ENCODE measurements at places on chromosomes 12 and 14.

DNA sequence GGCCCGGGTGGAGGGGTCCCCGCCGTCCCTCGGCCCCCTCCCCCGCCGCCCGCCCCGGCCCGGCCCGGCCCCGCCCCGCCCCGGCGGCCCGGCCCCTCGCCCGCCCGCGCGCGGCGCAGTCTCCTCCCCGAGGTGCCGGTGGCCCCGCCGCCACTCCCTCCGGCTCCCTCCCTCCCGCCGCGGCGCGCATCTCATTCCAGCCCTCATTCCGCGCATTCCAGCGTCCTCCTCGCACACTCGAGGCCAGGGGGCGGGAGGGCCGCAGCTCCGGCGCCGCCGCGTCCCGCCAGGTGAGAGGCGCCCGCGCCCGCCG, at the start of gene TEAD4:
Gene TEAD4 (plus strand): TSS at position 206 of the 313 bp plus-strand sequence.
- peaks cover 4% of the 10 kb centered on the region for H3K36me3 ChIP-seq
- DNase-seq = peak; percentile 90
- H3K4me1 ChIP-seq = peaks cover 42% of the 10 kb centered on the region

GRCh38 chr12:84785951-84786350, 126.6 kb downstream of the SLC6A15 start:
- no peak overlapping the region for H3K27ac ChIP-seq
- H3K4me1 ChIP-seq = peaks cover 25% of the 10 kb centered on the region
- no peaks in the 10 kb centered on the region for H3K27me3 ChIP-seq
- no peaks in the 10 kb centered on the region for H3K36me3 ChIP-seq
- no peak for DNase-seq

- peaks cover 37% of the 10 kb centered on the region for H3K4me1 ChIP-seq
- peaks cover 14% of the 10 kb centered on the region for H3K36me3 ChIP-seq
- H3K4me3 ChIP-seq = peak overlapping the region; percentile 94
- no peaks in the 10 kb centered on the region for H3K27me3 ChIP-seq
- peak overlapping the region; percentile 92 for H3K27ac ChIP-seq
Observed at GRCh38 chr12:53300187-53300586, 692 bp downstream of the MYG1 start.

- no peak overlapping the region for H3K27ac ChIP-seq
- no peak overlapping the region for H3K4me3 ChIP-seq
- peaks cover 97% of the 10 kb centered on the region for H3K27me3 ChIP-seq
- DNase-seq = no peak
- H3K4me1 ChIP-seq = peaks cover 4% of the 10 kb centered on the region
- H3K36me3 ChIP-seq = no peaks in the 10 kb centered on the region
Observed at GRCh38 chr12:57729321-57729844, 9.2 kb downstream of the AGAP2 start.

DNA sequence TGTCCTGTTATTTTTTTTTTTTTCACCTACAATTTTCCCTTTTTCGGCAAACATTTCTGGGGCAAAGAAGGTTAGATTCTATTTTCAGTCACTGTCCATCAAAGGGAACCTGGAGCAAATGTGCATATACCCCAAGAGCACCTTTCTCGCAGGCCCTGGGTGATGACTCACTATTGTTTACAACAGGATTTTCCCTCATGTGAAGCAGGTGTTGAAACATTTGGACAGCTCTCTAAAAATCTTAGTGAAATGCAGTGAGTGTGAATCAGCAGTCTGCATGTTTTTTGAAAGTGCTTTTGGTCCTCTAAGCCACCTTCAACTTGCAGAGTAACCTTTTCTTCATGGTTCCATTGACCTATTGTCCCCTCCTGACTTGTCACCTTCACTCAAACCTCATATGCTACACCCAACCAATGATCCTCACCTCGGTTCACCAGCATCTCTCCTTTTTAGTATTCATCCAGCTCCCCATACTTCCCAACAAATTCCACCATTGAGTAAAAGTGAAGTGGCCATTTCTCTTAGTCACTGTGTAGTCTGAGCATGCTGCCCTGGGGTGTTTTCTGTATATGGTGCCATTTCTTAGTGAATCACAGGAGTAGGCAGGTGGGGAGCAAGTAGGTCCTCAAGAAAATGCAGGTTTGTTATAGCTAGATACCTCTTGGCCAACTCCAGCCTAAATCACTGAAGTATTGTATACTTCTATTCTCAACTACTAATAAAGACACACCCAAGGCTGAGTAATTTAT, 260.2 kb downstream of the BMP4 start:
- H3K4me3 ChIP-seq = no peak overlapping the region
- no peak for DNase-seq
- no peaks in the 10 kb centered on the region for H3K4me1 ChIP-seq
- no peaks in the 10 kb centered on the region for H3K36me3 ChIP-seq
- no peak overlapping the region for H3K27ac ChIP-seq

DNA sequence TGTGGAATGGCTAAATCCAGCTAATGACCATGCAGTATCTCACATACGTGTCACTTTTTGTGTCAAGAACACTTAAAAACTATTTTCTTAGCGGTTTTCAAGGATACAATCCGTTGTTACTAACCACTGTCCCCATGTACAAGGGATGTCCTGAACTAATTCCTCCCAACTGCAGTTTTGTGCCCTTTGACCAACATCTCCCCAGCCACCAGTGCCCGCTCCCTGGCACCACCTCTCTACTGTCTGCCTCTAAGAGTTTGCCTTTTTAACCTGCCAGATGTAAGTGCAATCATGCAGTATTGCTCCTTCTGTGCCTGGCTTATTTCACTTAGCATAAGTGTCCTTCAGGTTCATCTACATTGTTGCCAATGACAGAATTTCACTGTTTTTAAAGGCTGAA, 315.7 kb downstream of the TMEM121 start:
- no peaks in the 10 kb centered on the region for H3K27me3 ChIP-seq
- DNase-seq = no peak
- H3K4me1 ChIP-seq = no peaks in the 10 kb centered on the region
- H3K36me3 ChIP-seq = peaks cover 17% of the 10 kb centered on the region
- H3K4me3 ChIP-seq = no peak overlapping the region

GRCh38 chr12:57385586-57385985, 45.3 kb downstream of the R3HDM2 start:
- H3K27ac ChIP-seq = no peak overlapping the region
- no peak for DNase-seq
- H3K27me3 ChIP-seq = no peaks in the 10 kb centered on the region
- H3K36me3 ChIP-seq = peaks cover 23% of the 10 kb centered on the region

DNA sequence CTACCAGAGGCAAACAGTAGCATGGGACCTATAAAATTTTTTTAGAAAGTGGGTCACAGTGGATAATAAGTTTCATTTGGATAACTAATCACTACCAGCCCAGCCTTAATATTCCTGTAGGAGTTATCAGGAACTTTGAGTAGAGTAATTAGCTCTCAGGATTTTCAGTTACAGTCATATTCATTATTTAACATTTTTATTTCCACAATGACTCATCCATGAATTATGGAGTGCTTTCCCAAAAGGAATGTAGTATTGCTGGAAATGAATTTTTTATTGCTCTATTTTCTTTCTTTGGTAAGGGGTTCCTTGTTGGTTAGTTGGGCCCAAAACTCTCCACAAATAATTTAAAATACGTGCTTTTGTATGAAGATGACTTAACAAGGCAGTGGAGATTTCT, 53.7 kb downstream of the ERC1 start:
- peaks cover 5% of the 10 kb centered on the region for H3K36me3 ChIP-seq
- no peak overlapping the region for H3K27ac ChIP-seq
- DNase-seq = no peak
- H3K27me3 ChIP-seq = no peaks in the 10 kb centered on the region
- peaks cover 12% of the 10 kb centered on the region for H3K4me1 ChIP-seq
- H3K4me3 ChIP-seq = no peak overlapping the region

GRCh38 chr12:92955997-92956663, 27.0 kb upstream of the EEA1 start:
- peaks cover 4% of the 10 kb centered on the region for H3K4me1 ChIP-seq
- H3K4me3 ChIP-seq = no peak overlapping the region
- H3K27ac ChIP-seq = no peak overlapping the region
- no peak for DNase-seq
- H3K36me3 ChIP-seq = peaks cover 5% of the 10 kb centered on the region
- H3K27me3 ChIP-seq = no peaks in the 10 kb centered on the region

- H3K27ac ChIP-seq = no peak overlapping the region
- no peak for DNase-seq
- H3K36me3 ChIP-seq = no peaks in the 10 kb centered on the region
- peaks cover 6% of the 10 kb centered on the region for H3K27me3 ChIP-seq
- H3K4me3 ChIP-seq = no peak overlapping the region
Observed at GRCh38 chr12:104708891-104709290, 249.2 kb downstream of the SLC41A2 start.

GRCh38 chr12:20629414-20630156, 65.5 kb upstream of the SLCO1C1 start:
- peaks cover 15% of the 10 kb centered on the region for H3K4me1 ChIP-seq
- H3K4me3 ChIP-seq = no peak overlapping the region
- H3K36me3 ChIP-seq = peaks cover under 1% of the 10 kb centered on the region
- no peak for DNase-seq
- no peak overlapping the region for H3K27ac ChIP-seq
